Glomerular endothelial cell (primary cell): ENCODE measurements at places on chromosomes 2 and 18. TPM values are rescaled to one million over a fixed set of nuclear protein-coding genes. Genes with fewer than 3 reads are reported as not detected.

GRCh38 chr2:201644001-201644400 lies 698 bp upstream of the TMEM237 start:
- DNase-seq, result no peak

DNA sequence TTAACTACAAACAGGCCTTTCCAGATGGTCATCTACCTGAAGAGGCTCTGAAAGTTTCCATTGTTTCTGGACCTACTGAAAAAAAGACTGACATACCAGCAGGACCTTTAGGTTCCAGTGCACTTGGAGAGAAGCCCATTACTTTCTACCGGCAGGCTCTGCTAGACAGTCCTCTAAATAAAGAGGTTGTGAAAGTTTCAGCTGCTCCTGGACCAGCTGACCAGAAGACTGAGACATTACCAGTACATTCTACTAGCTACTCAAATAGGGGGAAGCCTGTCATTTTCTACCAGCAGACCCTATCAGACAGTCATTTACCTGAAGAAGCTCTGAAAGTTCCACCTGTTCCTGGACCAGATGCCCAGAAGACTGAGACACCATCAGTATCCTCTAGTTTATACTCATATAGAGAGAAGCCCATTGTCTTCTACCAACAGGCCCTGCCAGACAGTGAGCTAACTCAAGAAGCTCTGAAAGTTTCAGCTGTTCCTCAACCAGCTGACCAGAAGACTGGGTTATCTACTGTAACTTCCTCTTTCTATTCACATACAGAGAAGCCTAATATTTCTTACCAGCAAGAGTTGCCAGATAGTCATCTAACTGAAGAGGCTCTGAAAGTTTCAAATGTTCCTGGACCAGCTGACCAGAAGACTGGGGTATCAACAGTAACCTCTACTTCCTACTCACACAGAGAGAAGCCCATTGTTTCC lies 65.8 kb downstream of the ALMS1 start:
- no peak for DNase-seq

- DNase-seq, result no peak
These were observed 15.0 kb downstream of the ELAC1 start for GRCh38 chr18:50982802-50983179.

GRCh38 chr2:163667064-163667887 lies 68.5 kb downstream of the FIGN start:
- peak; percentile 91 for DNase-seq

DNA sequence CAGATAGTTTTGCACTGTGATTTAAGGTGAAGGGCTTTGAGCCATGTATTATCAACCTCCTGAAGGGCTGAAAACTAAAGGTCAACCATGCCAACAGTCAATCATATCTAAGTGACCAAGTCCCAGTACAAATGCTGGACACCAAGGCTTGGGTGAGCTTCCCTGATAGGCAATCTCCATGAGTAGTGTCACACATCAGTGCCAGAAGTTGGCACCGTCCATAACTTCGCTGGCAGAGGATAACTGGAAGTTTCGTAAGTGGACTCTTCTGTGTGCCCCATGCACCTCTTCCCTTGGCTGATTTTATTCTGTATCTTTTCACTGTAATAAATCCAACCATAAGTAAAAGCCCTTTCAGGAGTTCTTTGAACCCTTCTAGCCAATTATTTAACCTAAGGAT lies 13.2 kb downstream of the REV1 start:
- no peak for DNase-seq

Gene STK36
- total RNA-seq, result 26.3 and 27.6 TPM in 2 replicates

Gene TDRD15
- not detected in 2 replicates for total RNA-seq

- no peak for DNase-seq
These were observed 7.3 kb downstream of the IL1A start for GRCh38 chr2:112777036-112777435.

DNA sequence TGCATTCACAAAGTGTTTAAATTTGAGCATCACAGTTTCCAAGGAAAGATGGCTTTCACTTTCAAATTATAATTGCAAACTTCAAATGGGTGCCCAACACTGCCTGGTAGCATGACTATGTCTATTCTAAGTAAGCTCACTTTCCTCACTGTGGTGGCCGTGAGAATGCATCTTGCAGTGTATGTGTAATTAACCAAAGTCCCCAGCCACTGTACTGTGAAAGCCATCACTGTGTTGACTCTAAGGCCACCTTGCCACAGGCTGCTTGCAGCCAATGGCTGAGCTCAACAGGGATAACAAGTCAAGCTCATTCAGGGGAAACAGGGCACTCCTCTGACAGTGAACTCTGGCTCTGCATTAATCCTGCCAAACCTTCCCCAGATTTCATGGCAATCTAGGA lies 43.3 kb upstream of the LGALSL start:
- DNase-seq, result no peak

Gene CYRIA
- 16.0 and 19.4 TPM in 2 replicates for total RNA-seq

Gene COLEC12
- 13.2 and 31.7 TPM in 2 replicates for total RNA-seq

DNA sequence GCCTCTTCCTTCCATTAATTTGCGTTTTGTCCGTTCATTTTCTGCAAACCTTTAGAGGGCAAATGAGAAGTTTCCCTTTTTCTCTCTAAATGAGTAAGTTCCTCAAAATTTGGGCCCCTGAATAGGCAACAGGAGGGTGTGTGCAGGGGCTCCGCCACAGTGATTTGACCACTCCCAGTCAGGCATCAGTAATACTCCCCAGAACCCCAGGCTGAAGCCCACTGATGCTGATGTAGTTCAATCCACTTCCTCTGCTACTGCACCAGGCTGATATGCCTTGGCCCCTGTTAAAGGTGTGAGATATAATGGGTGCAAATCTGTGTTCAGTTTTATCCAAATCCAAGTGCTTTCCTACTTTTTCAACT lies 1150.0 kb downstream of the RPIA start:
- DNase-seq, result no peak

DNA sequence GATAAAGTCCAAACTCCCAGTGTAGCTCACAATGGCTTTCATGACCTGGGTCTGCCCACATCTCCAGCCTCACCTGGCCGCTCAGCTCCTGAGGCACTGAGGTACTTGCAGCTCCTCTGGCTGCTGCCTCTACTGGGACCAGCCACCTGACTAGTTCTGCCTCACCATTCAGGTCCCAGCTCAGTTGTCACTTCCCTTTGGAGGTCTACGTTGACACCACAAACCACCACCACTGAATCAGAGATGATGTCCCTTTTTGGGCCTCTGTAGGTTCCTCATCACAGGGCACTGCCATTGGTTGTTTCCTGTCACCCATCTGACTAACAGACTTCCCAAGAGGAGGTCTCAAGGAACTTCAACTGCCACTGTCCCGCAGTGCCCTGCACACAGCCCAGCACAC lies 21.2 kb downstream of the SPP2 start:
- DNase-seq, result no peak

GRCh38 chr2:179049546-179050311 lies at the start of gene CCDC141:
TSS of gene CCDC141 (minus strand) at chr2:179050137. CDS start at chr2:179049941, 196 bp downstream.
- DNase-seq, result no peak

GRCh38 chr2:190126798-190127197 lies 64.3 kb upstream of the MSTN start:
- no peak for DNase-seq

Gene KIF5C
- 0.58 and 1.6 TPM in 2 replicates for total RNA-seq

- DNase-seq, result no peak
These were observed 123.0 kb downstream of the CYP26B1 start for GRCh38 chr2:72024451-72025175.

GRCh38 chr2:226855787-226856186 lies 19.9 kb downstream of the RHBDD1 start:
- DNase-seq, result no peak

DNA sequence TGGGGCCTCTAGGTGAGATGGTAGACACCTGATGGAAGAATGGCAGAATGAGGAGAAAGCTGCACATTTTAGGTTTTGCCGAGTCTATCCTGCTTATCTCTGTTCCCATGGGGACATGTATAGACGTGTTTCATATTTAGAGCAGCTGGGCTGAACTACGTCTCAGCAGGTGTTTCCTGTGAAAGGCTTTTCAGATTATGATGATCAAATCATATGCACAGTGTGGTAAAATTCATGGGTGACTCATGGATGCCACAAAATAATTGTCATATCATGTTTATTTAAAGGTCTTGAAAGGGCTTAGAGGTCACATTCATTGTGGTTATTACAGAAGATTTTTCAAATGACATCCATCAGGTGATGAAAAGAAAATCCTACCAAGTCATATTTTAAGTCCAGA lies 90.5 kb downstream of the ICOS start:
- peak; percentile 81 for DNase-seq

Gene UGT1A3
- total RNA-seq, result not detected in 2 replicates

DNA sequence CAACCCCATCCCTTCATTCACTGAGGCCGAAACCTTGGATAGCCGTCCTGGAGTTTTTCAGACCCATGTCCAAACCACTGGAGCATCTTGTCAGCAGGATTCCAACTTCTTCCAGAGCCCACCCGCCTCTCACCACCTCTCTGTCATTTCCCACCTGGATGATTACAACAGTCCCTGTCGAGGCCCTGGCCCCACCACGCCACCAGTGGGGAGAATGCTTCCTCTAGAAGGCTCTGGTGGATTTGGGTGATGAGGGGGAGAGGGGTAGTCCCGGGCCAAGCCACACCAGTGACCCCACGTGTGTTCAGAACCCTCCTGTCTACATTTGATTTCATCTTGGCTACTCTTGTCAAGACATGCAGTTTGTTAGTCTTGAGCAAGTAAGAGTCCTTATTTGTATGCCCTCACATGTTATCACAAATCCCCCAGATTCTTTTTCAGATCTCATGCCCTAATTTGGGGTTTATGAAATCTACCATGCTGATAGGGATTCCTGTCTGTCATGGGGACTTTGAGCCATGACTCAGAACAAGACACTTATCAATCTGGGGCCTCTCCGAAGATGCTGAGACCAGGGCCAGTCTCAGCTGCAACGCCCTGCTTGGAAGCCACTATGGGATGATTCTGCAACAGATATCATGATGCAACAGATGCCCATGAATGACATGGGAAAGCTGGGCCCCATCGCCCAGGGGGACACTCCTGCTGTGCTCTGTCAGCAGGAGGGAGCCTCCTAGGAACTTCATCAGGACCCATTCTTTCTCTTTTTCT lies 186.1 kb downstream of the ZFP36L2 start:
- DNase-seq, result no peak

- no peak for DNase-seq
These were observed 142.9 kb downstream of the TGIF1 start for GRCh38 chr18:3592864-3593263.

Gene FZD7
- total RNA-seq, result 9.2 and 10.5 TPM in 2 replicates

GRCh38 chr18:76467371-76468190 lies 27.5 kb downstream of the ZNF516 start:
- no peak for DNase-seq

DNA sequence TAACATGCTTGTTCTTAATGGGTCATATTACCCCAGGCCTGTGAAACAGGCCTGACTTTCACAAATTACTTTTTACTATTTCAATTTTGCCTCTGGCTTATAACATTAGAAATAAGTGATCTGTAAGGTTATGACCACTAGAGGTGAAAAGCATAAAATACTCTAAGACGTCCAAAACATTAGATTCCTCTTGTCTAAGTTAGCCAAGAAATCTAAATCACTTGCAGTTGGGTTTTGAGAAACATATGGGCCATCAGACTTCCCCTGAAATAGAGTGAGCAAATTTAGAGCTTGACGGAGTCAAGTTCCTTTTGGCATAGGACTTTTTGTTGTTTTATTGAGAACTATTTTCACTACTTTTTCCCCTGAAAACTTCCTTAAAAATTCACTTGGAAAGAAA lies 32.7 kb upstream of the RIT2 start:
- no peak for DNase-seq

DNA sequence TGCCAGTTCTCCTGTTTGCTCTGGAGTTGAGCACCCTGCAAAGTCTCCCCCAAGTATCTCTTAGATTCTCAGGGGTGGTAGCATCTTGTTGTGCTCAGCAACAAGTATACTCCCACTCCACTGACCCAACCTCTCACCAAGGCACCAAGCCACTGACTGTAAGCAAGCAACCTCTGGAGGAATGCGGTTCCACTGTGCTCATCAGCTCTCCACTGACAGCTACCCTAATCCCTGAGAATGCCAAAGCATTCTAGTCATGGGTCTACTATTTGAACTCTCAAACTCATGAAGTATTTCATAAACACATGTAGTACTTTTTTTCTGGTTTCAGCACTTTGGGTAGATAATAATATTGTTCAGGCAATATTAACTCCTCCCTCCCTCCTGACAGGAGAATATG lies 170.0 kb downstream of the EPHA4 start:
- DNase-seq, result no peak

DNA sequence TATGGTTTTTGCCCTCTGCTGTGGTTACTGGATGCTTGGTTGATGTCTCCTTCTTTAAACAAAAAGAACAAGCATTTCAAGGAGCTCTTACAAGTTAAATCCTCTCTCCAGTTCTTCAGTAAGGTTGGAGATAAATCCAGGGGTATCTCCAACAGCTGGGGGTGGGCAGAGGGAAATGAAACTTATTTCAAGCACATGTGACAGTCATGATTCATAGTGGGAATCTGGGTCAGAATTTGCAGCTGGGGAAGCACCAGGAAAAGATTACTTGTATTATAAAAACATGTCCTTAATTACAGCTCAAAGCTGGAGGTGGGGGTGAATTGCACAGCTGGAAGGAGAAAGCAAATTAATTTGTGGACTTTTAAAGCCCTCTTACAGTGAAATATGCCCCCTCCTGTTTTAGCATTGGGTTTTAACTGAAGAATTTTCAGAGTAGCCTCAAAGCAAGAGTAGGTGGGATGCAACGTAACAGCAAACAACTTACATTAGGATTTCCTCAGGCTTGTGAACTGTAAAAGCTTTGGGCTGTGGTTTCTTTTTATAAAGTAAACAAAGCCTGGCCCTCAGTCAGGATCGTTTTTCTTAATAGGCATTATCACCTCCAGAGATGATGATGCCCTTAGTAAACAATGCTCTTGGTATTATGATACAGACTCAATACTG lies 596.4 kb downstream of the NYAP2 start:
- DNase-seq, result no peak

- no peak for DNase-seq
These were observed 185.0 kb upstream of the STK17B start for GRCh38 chr2:196356332-196356731.

Gene CHRNA1
- 1.9 and 21.1 TPM in 2 replicates for total RNA-seq

Gene LYPD1
- total RNA-seq, result 18.8 and 29.2 TPM in 2 replicates

DNA sequence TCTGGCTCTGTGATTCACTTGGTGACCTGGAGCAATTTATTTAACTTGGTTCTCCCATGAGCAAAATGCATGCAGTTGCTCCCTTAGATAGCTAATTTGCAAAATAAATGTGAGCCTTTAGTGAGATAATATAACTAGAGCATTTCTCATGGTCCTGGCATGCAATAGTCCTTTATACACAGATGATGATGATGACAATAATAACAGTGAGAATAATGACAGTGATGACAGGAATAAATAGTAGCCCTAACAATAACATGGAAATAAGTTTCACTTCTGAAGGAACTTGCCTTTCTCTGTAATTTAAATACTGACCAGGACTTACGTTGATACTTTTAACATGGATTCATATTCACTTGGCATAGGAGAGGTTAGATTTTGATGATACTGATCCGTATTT lies 49.2 kb downstream of the LPIN1 start:
- DNase-seq, result no peak

Gene GPR45
- total RNA-seq, result not detected in 2 replicates
